ENCODE measurements at places on chromosomes 4 and X. TPM values are rescaled to one million over a fixed set of nuclear protein-coding genes. Genes with fewer than 3 reads are reported as not detected.

Gene SPANXB1
- not detected for polyA plus RNA-seq

Gene LGI2
- 28.3 TPM for polyA plus RNA-seq

Gene TBC1D19
- 20.6 TPM for polyA plus RNA-seq

Gene BRS3
- not detected for polyA plus RNA-seq

Gene WWC2
- 51.7 TPM for polyA plus RNA-seq

GRCh38 chrX:8484360-8484949 lies 19.8 kb downstream of the VCX3B start:
- no peak for DNase-seq

- DNase-seq = no peak
These were observed 282.3 kb downstream of the INPP4B start for GRCh38 chr4:142563682-142564291.

- no peak for DNase-seq
These were observed 23.8 kb upstream of the ADH7 start for GRCh38 chr4:99458911-99459447.

- no peak for DNase-seq
These were observed 181.7 kb upstream of the EDNRA start for GRCh38 chr4:147299205-147299604.

DNA sequence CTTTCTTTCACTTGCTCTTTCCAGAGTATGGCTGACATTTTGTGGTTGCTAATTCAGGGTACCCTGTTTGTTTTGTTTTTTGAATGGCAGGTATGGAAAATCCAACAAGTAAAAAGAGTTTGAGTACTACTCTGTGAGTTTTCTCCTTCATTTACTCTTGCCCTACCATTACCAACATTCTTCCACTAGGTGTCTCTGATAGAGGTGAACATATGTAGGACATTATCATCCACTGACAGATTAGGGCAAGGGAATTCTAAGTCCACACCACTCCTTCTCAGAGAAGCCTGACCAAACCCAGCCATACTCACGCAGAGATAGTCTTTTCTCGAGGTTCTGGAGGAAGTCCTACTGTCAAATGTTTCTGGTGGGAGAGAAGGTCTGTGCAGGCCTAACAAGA lies 36.7 kb upstream of the HDAC8 start:
- no peak for DNase-seq

GRCh38 chr4:180518906-180519305 lies 1724.3 kb upstream of the TENM3 start:
- no peak for DNase-seq

DNA sequence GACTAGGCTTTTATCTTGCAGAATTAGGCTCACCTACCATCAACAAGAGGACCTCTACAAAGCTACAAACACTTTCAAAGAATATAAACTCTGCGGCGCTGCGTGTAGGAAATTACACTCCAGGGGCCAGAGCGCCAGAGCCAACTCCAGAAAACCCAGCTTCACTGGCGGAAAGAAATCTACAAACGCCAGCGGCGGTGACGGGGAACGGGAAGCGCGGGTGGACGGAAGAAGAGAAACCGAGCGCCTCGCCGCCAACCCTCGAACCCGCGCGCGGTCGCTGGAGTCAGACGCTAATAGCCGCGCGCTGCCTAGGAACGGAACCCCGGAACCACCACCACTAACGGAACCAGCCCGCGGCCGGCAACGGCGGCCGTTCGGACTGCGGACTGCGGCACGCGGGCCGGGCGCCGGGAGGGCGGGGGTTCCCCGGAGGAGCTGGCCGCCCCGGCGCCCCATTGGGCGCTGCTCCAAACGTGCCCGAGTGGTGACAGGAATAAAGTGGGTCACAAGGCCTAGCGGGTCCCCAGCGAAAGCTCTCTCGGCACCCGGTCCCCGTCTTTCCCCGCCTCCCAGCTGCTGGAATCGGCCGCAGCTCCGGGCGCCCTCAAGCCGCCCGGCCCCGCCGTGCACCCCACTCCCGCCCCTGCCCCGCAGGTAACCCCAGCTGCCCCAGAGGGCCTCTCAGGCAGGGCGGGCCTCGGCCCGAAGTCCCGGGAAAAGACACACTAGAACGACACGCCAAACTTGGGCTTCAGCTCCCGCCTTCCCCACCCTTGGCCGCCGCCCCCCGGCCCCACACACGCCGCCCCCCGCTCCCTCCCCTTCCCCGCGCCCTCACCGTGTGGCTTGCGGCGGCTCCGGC lies 836 bp downstream of the CLOCK start:
- peak; percentile 49 for DNase-seq

GRCh38 chr4:151325111-151325948 lies at the start of gene SH3D19:
SH3D19 (minus strand) TSS chr4:151325605; CDS start chr4:151325352, 253 bp downstream.
- peak; percentile 29 for DNase-seq

- DNase-seq = no peak
These were observed 161.7 kb upstream of the RPL34 start for GRCh38 chr4:108458681-108459080.

- DNase-seq = no peak
These were observed 171.6 kb upstream of the POU3F4 start for GRCh38 chrX:83336454-83336853.

GRCh38 chr4:131304686-131305085 lies 1844.4 kb upstream of the PCDH10 start:
- DNase-seq = no peak
